ENCODE measurements at places on chromosomes 3 and 15. TPM values are rescaled to one million over a fixed set of nuclear protein-coding genes. Genes with fewer than 3 reads are reported as not detected.

- peaks cover 3% of the 10 kb centered on the region for H3K4me1 ChIP-seq
- peak; percentile 33 for DNase-seq
- H3K27ac ChIP-seq: peak overlapping the region; percentile 40
- H3K27me3 ChIP-seq: peaks cover 3% of the 10 kb centered on the region
- no peaks in the 10 kb centered on the region for H3K36me3 ChIP-seq
These were observed 179.9 kb upstream of the C2CD4B start for GRCh38 chr15:62344806-62345539.

GRCh38 chr3:55907616-55908015, 420.5 kb upstream of the WNT5A start:
- no peak for DNase-seq
- H3K4me3 ChIP-seq: no peak overlapping the region
- no peaks in the 10 kb centered on the region for H3K4me1 ChIP-seq
- H3K36me3 ChIP-seq: no peaks in the 10 kb centered on the region
- H3K27ac ChIP-seq: no peak overlapping the region
- H3K27me3 ChIP-seq: no peaks in the 10 kb centered on the region

DNA sequence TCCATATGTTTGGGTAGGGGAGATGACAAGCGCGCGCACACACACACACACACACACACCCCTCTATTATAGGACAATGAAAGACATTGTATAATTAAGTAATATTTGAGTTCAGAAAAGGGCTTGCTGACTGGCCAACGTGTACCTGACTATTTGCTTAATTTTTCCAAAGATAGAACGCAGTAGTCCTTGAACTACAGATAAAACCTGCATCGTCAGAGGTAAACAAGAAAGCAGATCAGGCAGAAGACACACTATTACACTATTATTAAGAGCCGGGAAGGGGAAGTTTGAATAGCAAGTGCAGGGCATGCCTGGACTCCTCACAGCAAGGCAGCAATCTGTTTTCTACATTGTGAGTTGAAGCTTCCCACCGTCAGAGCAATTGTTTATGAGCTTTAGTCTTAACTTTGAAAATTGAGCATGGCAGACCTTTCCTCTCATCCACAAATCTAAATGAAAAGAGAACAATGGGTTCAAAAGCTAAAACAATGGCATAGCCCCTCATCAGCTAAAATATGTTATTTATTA, 427.7 kb downstream of the GABRG3 start:
- H3K4me3 ChIP-seq: no peak overlapping the region
- no peak overlapping the region for H3K27ac ChIP-seq
- DNase-seq: no peak
- H3K27me3 ChIP-seq: no peaks in the 10 kb centered on the region
- no peaks in the 10 kb centered on the region for H3K4me1 ChIP-seq
- no peaks in the 10 kb centered on the region for H3K36me3 ChIP-seq

DNA sequence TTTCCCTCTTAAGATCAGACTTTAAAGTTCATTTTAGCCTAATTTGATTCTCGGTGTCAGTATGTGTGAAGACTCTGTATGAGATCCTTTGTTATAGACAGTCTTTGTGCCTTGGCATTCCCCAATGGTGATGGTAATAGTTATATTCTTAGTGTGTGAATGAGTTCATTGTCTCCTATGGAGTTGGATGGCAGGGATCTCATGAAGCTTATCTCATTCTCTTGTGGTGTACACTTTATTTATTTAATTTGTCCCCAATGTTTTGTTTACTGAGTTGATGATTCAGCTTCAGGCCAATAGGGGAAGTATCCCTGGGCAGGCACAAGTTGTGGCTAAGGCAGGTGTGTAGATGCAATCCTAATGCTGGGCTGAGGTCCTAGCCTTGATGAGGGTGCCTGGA, 222.0 kb upstream of the DPPA4 start:
- peaks cover 6% of the 10 kb centered on the region for H3K4me1 ChIP-seq
- no peak overlapping the region for H3K4me3 ChIP-seq
- H3K27ac ChIP-seq: no peak overlapping the region
- no peaks in the 10 kb centered on the region for H3K36me3 ChIP-seq
- no peak for DNase-seq

CD200 gene
- total RNA-seq: 32.7 TPM

DNA sequence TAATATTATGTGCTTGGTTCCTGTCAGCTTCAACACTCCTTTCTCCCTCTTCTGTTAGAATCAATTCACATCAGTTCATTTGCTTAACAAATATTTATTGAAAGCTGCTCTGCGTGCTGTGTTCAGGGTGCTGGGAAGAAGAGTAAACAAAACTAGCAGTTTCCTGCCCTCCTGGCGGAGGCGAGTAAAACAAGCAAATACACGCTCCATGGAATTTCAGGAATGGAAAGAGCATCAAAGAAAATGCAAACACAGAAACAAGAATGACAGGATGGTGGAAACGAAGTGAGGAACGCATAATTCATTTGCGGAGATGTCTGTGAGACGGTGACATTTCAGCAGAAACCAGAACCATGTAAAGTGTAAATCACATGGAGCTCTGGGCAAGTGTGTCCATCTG, 49.4 kb upstream of the SPTSSB start:
- H3K36me3 ChIP-seq: no peaks in the 10 kb centered on the region
- H3K27ac ChIP-seq: no peak overlapping the region
- no peak for DNase-seq
- no peak overlapping the region for H3K4me3 ChIP-seq

PTX3 gene
- not detected for total RNA-seq

DNA sequence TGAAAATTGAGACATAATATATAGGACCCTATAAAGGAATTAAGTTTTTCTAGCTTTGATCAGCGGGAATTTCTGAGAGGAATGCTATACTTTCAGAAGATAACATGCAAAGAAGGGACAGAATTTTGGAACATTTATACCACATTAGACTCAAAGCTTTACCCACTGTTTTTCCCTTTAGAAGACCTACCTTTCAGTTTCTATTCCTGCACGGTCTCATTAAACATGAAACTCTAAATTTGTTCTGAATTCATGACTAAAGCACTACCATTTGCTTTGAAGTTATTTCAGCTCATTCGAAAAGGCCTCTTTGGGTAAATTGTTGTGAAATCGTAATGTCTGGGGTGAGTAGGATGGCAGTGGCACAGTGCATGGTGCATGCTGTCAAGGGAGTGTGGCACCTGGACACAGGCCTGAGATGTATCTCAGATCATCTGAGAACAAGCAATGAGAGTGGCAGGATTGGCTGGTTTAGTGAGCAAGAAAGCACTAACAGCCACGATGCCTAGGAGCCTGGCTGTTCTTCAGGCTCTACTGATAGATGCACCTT, 42.5 kb downstream of the CHCHD4 start:
- H3K4me3 ChIP-seq: no peak overlapping the region
- peaks cover 11% of the 10 kb centered on the region for H3K27me3 ChIP-seq
- H3K4me1 ChIP-seq: peaks cover 8% of the 10 kb centered on the region
- peak; percentile 10 for DNase-seq

TMEM212 gene
- total RNA-seq: not detected

- no peaks in the 10 kb centered on the region for H3K36me3 ChIP-seq
- H3K27me3 ChIP-seq: peaks cover 14% of the 10 kb centered on the region
- no peak overlapping the region for H3K27ac ChIP-seq
- no peak overlapping the region for H3K4me3 ChIP-seq
- DNase-seq: no peak
- no peaks in the 10 kb centered on the region for H3K4me1 ChIP-seq
These were observed 228.1 kb downstream of the FEZF2 start for GRCh38 chr3:62145086-62145757.

GRCh38 chr15:96889734-96890480, 559.4 kb downstream of the NR2F2 start:
- H3K27ac ChIP-seq: no peak overlapping the region
- H3K27me3 ChIP-seq: no peaks in the 10 kb centered on the region
- DNase-seq: no peak
- H3K36me3 ChIP-seq: peaks cover 2% of the 10 kb centered on the region
- H3K4me3 ChIP-seq: peak overlapping the region; percentile 49

DNA sequence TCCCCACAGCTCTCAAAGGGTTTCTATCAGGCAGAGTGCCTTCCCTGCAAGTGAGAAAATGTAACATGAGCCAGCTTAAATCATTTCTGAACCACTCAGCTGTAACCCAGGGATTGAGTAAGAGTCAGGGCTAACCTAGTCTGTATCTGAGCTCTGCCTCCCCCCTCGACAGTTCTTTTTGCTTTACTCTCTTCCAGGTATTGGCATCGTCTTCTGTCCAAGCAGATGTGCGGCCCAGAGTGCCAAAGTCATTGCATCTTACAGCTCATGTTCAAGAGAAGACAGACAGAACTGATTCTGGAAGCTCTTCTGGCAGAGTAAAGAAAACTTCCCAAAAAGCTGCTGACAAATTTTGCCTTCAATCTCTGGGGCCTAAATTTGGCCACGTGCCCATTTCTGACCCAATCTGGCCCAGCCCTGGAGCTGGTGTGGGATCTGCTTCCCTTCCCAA, 74.8 kb downstream of the ABHD5 start:
- H3K36me3 ChIP-seq: no peaks in the 10 kb centered on the region
- no peak overlapping the region for H3K27ac ChIP-seq
- H3K4me3 ChIP-seq: no peak overlapping the region
- peaks cover 15% of the 10 kb centered on the region for H3K4me1 ChIP-seq

GRCh38 chr3:67380118-67380517, 274.3 kb downstream of the SUCLG2 start:
- peaks cover 7% of the 10 kb centered on the region for H3K4me1 ChIP-seq
- H3K27me3 ChIP-seq: no peaks in the 10 kb centered on the region
- no peak overlapping the region for H3K27ac ChIP-seq
